Stimulated activated CD8-positive, alpha-beta memory T cell treated with anti-CD3 and anti-CD28 coated beads, Interleukin-2, amount 100 ng/mL, for 1 hour (primary cell): ENCODE measurements at places on chromosomes 16 and 17.

DNA sequence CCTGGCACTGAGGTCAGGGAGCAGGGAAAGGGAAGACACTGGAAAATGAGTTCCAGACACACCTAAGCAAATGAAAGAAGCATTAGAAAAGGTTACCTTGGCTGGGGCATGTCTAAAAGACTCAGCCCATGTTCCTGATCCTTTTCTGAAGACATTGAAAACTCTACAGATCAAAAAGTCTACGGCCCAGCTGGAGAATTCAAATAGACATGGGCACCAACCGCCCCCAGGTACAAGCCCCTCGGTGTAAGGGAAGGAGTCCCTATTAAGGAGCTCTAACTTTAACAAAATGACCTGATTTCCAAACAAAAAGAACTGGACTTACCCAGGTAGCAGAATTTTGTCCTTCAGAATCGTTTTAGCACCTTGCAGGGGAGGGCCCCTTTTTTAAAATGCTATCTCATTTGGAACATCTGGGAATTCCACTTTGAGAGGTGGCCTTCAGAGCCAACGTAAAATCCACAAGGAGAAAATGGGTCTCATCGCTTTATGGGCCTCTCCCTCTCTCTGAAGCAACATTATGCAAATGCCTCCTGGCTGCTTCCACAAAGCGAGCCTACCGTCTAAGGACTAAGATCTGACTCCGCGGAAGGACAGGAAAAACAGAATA lies 43.6 kb upstream of the RBFOX3 start:
- no peak for DNase-seq

DNA sequence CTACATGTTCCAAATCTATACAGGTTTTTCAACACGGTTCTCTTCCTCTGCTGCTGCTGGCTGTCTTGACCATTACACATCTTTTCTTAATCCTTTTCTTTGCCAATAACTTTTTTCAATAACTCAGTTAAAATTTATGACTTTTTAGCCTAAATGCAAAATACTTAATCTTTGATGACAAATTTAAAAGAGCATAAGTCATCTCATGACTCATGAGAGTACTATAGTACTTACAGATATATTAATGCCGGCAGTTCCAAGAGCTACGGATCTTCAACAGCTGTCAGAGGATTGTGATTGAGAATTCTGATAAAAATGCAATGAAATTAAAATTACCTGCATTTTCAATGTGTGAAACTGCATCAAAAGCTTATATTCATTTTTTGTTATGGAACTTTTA lies 105.5 kb downstream of the KPNA2 start:
- no peak for DNase-seq

DNA sequence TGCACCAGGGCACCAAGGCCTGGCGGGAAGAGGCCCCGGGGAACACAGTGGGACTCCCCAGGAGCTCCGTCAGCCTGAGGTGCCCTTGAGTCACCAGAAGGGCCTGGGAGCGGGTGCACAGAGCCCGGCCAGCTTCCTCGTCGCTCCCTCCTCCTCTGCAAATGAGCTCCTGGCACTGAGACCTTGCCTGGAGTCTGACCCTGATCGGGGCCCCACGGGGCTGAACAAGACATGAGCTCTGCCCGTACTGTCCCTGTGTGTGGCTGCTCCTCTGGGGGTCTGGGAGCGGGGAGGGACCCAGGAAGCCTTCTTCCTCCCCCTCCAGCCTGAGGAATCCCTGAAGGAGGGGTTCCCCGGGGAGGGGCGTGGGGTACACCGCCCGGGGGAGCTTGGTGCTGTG lies 36.4 kb upstream of the SSTR5 start:
- no peak for DNase-seq

DNA sequence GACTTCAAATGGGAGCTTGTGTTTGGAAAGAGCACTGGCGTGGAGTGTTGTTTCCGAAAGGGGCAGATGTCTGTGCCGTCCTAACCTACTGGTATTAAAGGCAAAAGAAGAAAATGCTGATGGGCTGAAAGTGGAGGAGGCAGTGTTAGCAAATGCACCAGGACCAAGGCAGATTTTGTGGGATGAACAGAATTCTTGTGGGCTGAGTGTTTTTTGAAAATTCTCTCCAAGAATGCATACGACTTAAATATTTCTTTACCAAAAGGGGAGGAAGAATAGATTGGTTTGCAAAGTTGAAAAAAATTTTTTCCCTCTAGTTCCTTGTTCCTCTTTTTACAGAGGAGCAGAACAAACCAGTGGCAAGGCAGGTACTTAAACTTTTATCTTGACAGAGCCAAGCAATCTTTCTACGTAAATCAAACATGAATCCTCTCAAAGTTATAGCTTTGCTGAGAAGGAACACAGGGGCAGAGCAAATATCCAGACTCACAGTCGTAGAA lies 16.8 kb downstream of the MARCHF10 start:
- DNase-seq, result no peak

GRCh38 chr17:52143542-52143941 lies 15.0 kb downstream of the CA10 start:
- DNase-seq, result no peak
